ENCODE measurements at places on chromosomes 16 and 17.

- no peak for DNase-seq
Observed at GRCh38 chr16:50902457-50902856, 160.6 kb downstream of the CYLD start.

DNA sequence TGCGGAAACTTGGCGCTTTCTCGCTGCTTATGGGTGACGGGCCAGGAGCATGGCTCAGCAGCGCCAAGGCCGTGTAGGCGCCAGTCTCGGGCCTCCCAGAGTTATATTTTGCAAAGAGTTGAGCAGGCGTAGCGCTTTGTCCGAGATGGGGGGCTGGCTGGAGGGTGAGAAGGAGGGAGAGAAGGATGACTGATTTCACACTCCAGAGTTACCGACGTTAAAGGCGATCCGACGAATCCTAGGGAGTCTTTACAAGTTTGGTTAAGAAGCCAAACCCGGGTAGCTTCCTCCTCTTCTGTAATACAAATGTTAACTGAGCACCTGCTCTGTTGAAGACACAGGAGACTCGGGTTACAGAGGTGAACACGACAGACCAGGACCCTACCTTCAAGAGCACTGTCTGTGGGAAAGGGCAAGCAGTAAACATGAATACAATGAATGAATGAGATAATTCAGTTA, 782 bp downstream of the POLR2A start:
- no peak for DNase-seq

DNA sequence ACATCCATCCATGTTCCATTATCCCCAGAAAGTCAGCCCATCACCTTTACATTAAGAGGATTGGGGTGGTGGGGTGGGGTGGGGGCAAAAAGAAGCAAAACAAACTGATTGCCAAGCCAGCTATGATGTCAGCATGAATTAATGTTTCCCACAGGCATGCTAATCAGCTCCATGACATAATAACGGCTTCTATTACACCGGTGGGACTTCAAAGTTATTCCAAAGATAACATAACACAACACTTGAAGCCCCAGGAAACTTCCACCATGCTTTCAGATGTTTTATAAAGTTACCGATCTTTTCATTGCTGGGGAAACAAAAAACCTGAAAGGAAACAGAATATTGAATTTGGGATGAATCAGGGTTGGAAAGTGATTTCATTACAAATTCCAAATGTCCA, 155.9 kb upstream of the IRX5 start:
- DNase-seq = no peak

DNA sequence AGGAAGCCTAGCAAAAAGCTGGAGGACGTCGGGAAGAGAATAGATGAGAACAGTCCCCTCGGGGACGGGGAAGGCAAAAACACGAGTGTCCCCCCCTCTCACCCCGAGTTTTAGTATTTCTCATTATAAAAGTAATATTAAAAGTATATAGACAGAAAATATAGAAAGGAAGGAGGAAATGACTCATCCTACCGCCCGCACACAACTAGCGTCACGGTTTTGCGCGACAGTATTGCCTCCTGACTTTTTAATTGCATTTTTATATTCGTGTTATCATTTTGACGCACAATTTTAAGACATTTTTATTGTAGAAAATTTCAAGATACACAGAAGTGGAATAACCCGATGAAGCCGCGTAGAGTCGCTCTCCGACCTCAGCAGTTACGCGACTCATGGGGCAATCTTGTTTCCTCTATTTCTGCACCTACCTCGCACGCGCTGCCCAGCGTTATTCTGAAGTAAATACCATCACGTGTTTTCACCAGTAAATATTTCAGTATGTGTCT, 652 bp upstream of the SLC25A19 start:
- peak; percentile 72 for DNase-seq

DNA sequence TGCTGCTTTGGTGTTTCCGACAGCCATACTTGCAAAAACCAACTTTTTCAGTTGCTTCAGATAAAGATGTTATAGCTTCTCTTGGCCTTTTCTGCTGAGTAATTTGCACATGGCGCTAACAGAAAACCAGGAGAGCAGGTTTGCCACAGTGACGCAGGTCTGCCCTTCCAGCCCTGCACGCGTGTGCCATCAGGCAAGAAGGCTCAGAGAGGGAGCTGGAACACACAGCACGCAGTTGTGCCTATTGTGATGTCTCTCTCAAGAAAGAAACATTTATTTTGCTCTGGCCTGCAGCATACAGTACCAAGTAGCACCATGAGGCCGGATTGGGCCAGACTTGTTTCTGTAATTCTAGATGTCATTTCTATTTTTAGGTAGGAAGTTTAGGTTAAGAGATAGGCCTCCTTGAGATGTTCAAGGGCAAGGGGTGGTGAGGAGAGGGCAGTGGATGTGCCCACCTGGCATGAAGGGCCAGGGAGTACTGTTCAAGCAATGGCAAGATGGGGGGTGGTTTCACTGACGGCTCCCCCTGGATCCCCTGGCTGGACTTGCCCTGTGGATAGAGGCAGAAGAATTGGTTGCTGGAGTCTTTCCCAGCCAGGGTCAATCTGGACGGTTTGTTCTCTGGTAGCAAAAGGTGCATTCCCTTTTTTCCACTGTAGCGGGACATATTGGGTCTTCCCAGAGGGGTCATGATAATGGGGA, 1.9 kb downstream of the CBX2 start:
- no peak for DNase-seq

GRCh38 chr16:57377080-57377841, 5.0 kb downstream of the CX3CL1 start:
- DNase-seq = peak; percentile 17

GRCh38 chr17:36512641-36513040, 22.0 kb downstream of the MYO19 start:
- DNase-seq = no peak
